ENCODE measurements at places on chromosomes 5 and 9. TPM values are rescaled to one million over a fixed set of nuclear protein-coding genes. Genes with fewer than 3 reads are reported as not detected.

DNA sequence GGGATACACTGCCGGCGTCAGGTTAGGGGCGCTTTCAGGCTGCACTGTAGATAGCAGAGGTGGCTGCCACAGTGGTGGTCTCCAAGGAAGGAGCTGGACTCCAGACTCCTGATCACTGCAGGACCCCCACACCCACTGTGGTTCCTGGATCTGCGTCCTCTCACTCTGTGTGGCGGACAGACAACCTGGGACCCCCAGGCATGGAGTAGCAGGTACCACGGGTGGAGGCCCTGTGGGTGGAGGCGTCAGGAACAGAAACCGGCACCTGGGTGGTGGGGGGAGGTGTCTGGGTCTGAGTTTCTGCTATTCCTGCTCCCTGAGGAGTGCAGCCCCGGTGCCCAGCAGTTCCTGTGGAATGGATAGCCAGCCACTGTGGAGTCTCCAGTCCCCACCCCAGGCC, 75.1 kb upstream of the PCAT7 start:
- no peak for ATAC-seq

GRCh38 chr5:179836225-179837019, 15.7 kb downstream of the SQSTM1 start:
- no peak for ATAC-seq

- no peak for ATAC-seq
Observed at GRCh38 chr9:128615571-128615970, 41.1 kb downstream of the DYNC2I2 start.

GRCh38 chr9:124735121-124735520, 36.0 kb downstream of the NR6A1 start:
- ATAC-seq = peak; percentile 96

DNA sequence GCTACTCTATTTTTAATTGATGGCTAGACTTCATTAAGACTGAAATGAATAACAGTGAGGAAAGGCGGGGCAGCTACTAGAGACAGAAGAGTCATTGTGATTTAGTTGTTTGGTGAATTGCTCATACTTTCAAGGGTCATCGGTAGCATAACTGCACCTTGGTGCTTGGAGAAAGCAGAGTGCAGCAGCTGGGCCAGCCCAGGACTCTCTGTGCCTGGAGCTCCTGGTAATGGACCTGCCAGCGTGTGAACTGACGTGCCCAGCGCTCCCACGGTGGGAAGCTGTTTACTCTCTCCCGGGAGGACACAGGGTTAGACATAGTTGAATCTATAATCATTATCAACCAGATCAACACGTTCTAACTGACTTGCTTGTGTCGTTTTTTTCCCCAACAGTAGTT, 42.9 kb downstream of the LURAP1L start:
- ATAC-seq = peak; percentile 4

GRCh38 chr9:129596541-129597331, 24.2 kb downstream of the C9orf50 start:
- ATAC-seq = peak; percentile 84

GRCh38 chr5:139768807-139769465, 26.7 kb upstream of the PSD2 start:
- ATAC-seq = no peak

The PROB1 gene
- 2.3 TPM for total RNA-seq
